ENCODE measurements at places on chromosomes 5 and 9. TPM values are rescaled to one million over a fixed set of nuclear protein-coding genes. Genes with fewer than 3 reads are reported as not detected.

Gene PCDHA4
- 0.81 TPM for total RNA-seq

Gene PLGRKT
- total RNA-seq, result 8.8 TPM

Gene INSL6
- not detected for total RNA-seq

Gene ADRA1B
- 53.3 TPM for total RNA-seq

Gene ORM2
- not detected for total RNA-seq

DNA sequence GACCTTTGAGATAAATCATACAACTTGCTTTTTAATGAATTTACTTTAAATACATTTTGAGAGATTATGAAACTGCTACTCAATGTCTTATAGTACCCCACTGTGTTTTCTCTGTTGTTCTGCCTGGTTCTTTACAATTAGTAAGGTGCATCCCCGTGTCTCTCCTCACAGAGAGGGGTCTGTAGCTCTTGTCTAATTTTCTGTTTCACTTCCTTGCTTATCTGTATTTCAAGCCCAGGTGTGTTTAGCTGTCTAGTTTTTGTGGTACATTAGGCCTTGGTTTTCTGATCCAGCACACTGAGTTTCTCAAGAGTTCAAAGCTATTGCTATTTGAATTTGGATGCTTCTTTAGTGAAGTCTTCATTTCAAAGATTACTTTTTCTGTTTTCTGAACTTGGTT is 105.1 kb downstream of the MAST4 start:
- no peak overlapping the region for H3K27ac ChIP-seq
- H3K36me3 ChIP-seq, result no peaks in the 10 kb centered on the region
- H3K4me1 ChIP-seq, result no peaks in the 10 kb centered on the region
- no peak for DNase-seq

- H3K4me3 ChIP-seq, result no peak overlapping the region
- no peak for DNase-seq
- H3K4me1 ChIP-seq, result no peaks in the 10 kb centered on the region
- no peaks in the 10 kb centered on the region for H3K27me3 ChIP-seq
- no peaks in the 10 kb centered on the region for H3K36me3 ChIP-seq
These were observed 92.9 kb downstream of the NDFIP1 start for GRCh38 chr5:142201471-142201887.

- H3K4me1 ChIP-seq, result no peaks in the 10 kb centered on the region
- no peaks in the 10 kb centered on the region for H3K36me3 ChIP-seq
- H3K4me3 ChIP-seq, result no peak overlapping the region
- no peaks in the 10 kb centered on the region for H3K27me3 ChIP-seq
- DNase-seq, result no peak
These were observed 267.0 kb upstream of the HAPLN1 start for GRCh38 chr5:83987513-83988292.

DNA sequence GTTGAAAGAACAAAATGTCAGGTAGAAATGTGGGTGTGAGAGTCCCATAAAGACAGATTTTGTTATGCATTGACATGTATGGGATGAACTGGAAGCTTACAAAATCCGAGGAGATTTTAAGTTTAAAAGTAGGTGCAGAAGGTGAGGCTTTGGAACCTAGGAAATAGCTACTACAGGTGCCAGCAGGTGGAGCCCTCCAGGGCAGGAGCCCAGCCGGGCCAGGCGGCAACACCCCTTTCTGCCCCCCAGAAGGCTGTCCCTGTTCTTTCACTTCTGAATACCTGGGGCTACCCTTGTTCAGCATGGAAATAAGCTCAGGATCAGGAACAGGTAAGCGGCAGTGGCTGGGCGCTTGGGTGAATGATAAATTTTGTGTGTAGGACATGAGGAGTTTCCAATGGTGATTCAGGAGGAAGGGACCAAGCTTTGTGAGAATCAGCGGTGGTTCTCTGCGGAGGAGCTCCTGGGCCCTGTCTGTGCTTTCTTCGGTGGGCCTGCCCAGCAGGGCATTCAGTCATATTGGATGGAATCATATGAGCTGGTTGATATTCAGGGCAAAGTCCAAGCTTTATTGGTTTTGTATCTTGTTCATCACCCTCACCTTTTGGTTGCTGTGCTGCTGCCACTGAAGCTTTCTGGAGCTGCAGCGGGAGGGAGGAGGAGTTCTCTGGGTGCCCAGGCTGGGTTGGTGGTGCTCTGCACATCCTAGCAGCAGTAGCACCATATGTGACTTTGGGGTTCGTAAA is 12.3 kb downstream of the PCBD2 start:
- H3K36me3 ChIP-seq, result peaks cover 22% of the 10 kb centered on the region
- no peak for DNase-seq
- H3K27ac ChIP-seq, result no peak overlapping the region
- no peak overlapping the region for H3K4me3 ChIP-seq

- no peak for DNase-seq
- H3K27ac ChIP-seq, result no peak overlapping the region
- no peak overlapping the region for H3K4me3 ChIP-seq
- H3K4me1 ChIP-seq, result no peaks in the 10 kb centered on the region
- H3K27me3 ChIP-seq, result no peaks in the 10 kb centered on the region
These were observed 7.4 kb upstream of the ADAM19 start for GRCh38 chr5:157582731-157583620.

DNA sequence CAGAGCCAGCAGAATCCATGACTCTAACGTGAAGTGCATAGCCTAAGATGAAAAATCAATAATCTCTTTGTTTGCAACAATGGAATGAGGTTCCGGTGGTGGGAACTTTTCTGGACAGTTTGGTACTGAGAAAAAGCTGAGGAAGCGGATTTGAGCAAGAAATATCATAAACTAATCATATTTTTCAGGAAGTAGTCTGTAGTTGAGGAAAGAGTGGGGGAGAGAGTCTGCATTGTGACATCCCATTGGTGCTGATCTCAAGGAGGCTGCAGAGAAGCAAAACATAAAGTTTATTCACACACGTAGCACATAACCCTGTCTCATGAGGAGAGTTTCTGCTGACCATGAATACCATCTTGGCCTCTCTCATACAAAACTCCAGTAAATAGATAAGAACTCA is 15.8 kb upstream of the FCHO2 start:
- H3K27me3 ChIP-seq, result no peaks in the 10 kb centered on the region
- no peaks in the 10 kb centered on the region for H3K36me3 ChIP-seq
- H3K4me3 ChIP-seq, result no peak overlapping the region
- no peak for DNase-seq

- H3K36me3 ChIP-seq, result no peaks in the 10 kb centered on the region
- H3K4me3 ChIP-seq, result peak overlapping the region; percentile 87
- peak overlapping the region; percentile 98 for H3K27ac ChIP-seq
- H3K27me3 ChIP-seq, result no peaks in the 10 kb centered on the region
- peaks cover 23% of the 10 kb centered on the region for H3K4me1 ChIP-seq
These were observed 999 bp upstream of the HNRNPA0 start for GRCh38 chr5:137754961-137755762.

GRCh38 chr5:87138091-87138805 is 129.4 kb upstream of the RASA1 start:
- H3K27ac ChIP-seq, result peak overlapping the region; percentile 86
- H3K4me3 ChIP-seq, result no peak overlapping the region
- no peaks in the 10 kb centered on the region for H3K27me3 ChIP-seq
- H3K4me1 ChIP-seq, result peaks cover 15% of the 10 kb centered on the region
- DNase-seq, result no peak
- no peaks in the 10 kb centered on the region for H3K36me3 ChIP-seq

DNA sequence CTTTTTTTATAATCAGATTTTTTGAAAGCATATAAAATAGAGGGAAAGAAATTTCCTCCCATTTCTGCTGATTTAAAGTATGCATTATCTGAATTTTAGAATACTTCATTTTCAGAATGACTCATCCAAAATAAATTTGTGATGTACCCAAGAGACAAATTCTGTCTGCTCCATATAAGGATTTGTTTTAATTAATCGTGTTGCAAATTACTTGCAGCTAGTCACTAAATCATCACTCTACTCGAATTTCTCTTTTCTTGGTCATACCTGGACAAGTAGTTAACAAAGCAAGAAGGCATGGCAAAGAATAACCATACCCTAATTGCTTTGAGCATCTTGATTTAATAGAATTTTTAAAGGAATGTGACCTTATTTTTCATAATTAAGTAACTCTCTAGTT is 284.1 kb upstream of the GRAMD2B start:
- DNase-seq, result no peak
- H3K4me1 ChIP-seq, result no peaks in the 10 kb centered on the region
- no peak overlapping the region for H3K4me3 ChIP-seq

Measured in thoracic aorta (tissue), 2 donors.